ENCODE measurements at places on chromosomes 7 and 10.

GRCh38 chr10:7544203-7544602 lies 122.6 kb downstream of the ITIH5 start:
- DNase-seq: no peak

- no peak for DNase-seq
Measured at GRCh38 chr10:101878869-101879268, 35.3 kb upstream of the KCNIP2 start.

GRCh38 chr7:99752356-99752755 lies 17.4 kb upstream of the CYP3A7 start:
- DNase-seq: no peak

- DNase-seq: no peak
Measured at GRCh38 chr7:64633401-64633800, 32.5 kb upstream of the ZNF107 start.

GRCh38 chr10:49613165-49613881 lies 514 bp upstream of the CHAT start:
- no peak for DNase-seq
